Posterior cingulate gyrus (tissue), 11 donors: ENCODE measurements at places on chromosomes 5 and 9.

DNA sequence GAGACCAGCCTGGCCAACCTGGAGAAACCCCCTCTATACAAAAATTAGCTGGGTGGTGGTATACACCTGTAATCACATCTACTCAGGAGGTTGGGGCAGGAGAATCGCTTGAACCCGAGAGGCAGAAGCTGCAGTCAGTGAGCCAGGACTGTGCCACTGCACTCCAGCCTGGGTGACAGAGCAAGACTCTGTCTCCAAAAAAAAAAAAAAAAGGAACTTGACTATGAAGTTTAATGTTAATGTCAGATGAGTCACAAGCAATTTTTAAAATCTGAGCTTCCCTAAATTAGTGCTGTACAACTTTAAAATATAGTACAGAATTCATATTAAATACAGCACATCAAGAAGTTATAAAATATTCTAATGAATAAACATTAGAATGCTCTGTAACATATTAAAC lies 1.5 kb downstream of the MEIKIN start:
- no peak for DNase-seq

GRCh38 chr9:116027096-116027495 lies 126.5 kb upstream of the PAPPA start:
- no peak for DNase-seq

GRCh38 chr9:89461265-89461664 lies 36.6 kb downstream of the SEMA4D start:
- DNase-seq: no peak

GRCh38 chr5:128300181-128300580 lies 216.6 kb downstream of the SLC12A2 start:
- DNase-seq: no peak

DNA sequence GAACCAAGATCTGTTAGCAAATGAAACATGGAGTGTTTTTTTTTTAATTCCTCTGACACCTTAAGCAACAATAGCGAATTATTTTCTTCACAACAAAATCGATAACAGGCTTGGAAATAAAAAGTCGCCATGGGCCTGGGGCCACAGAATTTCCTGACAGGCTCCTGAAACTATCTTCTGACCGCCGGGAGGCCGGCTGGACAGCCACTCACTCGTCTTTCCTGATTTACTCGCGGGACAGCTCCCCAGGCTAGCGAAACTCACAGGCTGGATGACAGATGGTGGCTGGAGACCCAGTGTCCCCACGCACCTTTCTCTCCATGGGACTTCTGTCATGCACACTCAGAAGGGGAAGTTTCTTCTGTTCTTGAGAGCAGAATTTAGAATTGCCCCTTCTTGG lies 143.3 kb upstream of the IRX2 start:
- DNase-seq: no peak

- no peak for DNase-seq
Measured at GRCh38 chr5:57666582-57666981, 184.0 kb upstream of the ACTBL2 start.

- DNase-seq: no peak
Measured at GRCh38 chr5:59660737-59661136, 232.8 kb downstream of the PDE4D start.

- no peak for DNase-seq
Measured at GRCh38 chr9:116475201-116475600, 211.9 kb upstream of the TRIM32 start.

- no peak for DNase-seq
Measured at GRCh38 chr5:174612686-174613085, 111.7 kb upstream of the MSX2 start.

- DNase-seq: no peak
Measured at GRCh38 chr5:146051678-146052077, 53.7 kb downstream of the PLAC8L1 start.

- DNase-seq: no peak
Measured at GRCh38 chr5:13708432-13708831, 236.1 kb downstream of the DNAH5 start.

DNA sequence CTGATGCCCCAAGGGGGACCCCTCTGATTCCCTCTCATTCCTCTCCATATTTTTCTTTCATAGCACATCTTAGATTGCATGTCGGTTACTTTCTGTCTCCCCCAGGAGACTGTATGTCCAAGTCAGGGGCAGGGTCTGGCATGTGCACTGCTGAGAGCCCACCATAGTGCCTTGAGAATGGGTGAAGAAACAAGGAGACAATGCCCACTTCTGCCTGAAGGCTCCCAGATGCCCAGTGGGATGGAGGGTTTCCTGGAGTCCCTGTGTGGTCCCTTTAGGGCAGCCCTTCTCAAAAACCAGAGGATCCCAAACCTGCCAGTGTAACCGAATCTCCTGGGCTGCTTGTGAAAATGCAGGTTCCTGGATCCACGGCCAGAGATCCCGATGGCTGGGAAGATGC lies 126.5 kb upstream of the LARP1 start:
- no peak for DNase-seq

- no peak for DNase-seq
Measured at GRCh38 chr5:149782018-149782894, 52.1 kb downstream of the PPARGC1B start.

GRCh38 chr9:71878327-71879274 lies 32.4 kb downstream of the ABHD17B start:
- DNase-seq: no peak

DNA sequence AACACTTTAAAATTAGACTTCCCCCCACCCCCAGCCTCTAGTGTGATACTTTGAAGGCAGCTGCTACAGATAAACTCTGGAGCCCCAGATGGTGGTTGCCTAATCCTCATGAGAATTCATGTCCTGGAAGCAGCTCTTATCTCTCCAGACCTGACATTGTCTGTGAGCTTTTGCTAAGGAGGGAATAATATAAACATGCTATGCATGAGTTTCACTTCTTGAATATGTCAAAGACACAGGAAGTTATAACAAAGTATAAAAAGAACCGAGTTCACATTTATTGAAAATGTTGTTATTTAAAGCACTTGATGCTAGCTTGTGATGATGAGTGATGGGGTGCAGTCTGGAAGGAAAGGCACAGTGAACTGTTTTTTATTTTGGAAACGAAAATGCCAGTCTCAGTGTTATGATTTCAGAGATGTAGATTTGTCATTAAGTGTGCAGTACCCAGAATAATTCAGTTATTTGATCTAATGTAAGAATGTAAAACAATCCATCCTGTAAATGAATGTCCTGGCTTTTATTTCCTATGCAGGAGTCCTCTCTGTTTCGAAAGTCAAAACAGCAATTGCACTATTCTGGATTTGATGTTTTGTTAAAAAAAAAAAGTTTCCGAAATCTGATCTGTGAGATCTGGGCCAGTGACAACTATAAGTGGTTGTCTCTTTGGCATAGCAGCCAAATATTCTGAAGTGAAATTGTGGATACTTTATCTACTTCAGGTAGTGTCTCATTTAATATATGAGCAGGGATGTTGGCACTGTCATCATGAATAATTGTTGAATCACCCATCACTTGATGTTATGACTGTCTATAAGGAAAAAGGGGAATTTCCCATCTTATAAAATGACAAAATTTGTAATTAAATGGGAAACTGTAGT lies 77.0 kb downstream of the ZCCHC7 start:
- no peak for DNase-seq

- no peak for DNase-seq
Measured at GRCh38 chr9:121268851-121269641, 1.1 kb downstream of the GSN start.

GRCh38 chr9:101371813-101372212 lies 13.0 kb downstream of the BAAT start:
- DNase-seq: no peak

DNA sequence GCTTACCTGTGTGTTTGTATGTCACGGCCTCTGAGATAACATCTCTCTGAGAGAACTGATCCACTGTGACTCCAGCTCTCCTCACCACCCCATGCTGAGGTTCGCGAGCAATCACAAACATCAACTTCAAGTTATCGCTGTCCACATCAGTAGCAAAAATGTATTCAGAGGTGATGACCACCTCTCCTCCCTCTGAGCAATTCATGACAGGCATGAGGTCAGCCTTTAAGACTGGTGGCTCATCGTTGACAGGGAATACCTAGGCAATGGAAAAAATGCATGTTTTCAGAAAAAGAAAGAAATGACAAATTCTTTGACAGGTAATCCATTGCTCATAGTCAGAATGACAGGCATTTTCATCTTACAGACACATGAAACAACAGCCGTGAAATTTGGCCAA lies 90.3 kb upstream of the CER1 start:
- no peak for DNase-seq

DNA sequence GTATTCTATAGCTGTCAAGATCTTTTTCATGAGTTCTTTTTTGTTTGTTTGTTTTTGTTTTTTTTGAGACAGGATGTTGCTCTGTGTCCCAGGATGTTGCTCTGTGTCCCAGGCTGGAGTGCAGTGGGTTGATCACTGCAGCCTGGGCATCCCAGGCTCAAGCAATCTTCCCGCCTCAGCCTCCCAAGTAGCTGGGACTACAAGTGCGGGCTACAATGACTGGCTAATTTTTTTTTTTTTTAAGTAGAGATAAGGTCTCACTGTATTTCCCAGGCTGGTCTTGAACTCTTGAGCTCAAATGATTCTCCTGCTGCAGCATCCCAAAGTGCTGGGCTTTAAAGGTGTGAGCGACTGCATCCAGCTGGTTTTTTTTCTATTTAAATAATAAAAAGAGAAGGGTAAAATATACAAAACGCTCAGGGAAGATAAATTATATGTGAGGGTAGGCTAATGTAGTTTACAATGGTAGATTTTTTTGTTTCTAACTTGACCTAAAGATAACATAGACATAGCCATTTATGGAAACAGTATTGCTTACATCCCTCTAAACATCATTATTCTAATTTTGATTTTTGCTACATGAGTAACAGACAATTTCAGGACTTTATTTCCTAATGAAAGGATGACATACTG lies 21.9 kb downstream of the ERBIN start:
- no peak for DNase-seq

GRCh38 chr5:11052871-11053270 lies 291.8 kb upstream of the DAP start:
- no peak for DNase-seq

- DNase-seq: no peak
Measured at GRCh38 chr9:123508048-123508447, 152.1 kb downstream of the CRB2 start.

GRCh38 chr9:18074041-18074440 lies 399.9 kb upstream of the ADAMTSL1 start:
- no peak for DNase-seq

GRCh38 chr5:69160651-69161050 lies 6.3 kb upstream of the CCNB1 start:
- no peak for DNase-seq

DNA sequence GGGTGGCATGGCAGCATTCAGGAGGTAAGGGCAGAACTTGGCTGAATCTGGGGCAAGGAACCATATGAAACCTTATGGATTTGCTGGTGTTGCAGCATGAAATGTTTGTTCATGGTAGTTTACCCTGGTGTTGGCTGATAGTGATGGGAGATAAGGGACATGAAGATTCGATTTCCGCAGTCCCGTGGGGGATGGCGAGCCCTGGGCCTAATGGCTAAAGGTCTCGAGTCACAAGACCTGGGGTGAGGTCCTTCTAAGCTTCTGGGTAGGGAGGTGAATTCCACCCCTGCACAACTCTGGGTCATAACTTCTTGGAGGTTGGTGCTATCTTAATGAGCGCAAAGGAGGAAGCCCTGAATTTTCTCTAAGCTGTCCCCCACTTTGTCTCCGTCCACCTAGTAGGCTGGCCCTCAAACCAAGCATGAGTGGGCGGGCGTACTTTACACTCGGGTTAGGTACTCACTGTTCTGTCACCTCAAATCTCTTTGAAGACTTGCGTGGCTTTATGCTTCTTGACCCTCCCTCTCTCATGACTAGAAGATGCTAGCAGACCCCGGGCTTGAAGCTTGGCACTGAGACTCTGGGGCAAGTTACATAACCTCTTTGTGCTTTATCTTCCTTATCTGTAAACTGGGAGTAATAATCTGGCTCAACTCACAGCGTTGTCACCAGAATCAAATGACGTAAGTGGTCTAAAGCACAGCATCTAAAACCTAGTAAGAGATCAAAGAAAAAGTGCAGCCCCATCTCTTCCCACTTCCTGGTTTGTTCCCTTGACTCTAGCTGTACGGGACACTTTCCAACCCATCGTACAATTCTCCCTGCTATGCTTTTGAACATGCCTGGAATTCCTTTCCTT lies 72.5 kb downstream of the BASP1 start:
- DNase-seq: no peak

DNA sequence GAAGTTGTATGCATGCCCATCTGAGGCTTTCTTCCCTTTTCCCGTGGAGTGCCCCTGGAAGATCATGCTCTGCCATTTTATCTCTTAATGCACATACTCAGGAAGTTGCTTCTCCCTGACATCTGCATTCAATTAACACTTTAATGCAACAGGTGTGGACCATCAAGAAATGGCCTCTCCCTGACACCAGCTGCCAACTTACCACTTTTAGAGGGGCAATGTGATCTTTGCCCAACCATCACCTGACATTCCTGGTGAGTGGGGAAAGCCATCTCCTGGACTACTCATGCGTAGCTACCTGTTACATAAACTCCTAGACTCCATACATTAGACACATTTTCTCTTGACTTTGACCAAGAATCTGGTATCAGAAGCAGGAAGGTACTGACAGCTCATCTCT lies 1450.4 kb upstream of the CDH9 start:
- DNase-seq: no peak

DNA sequence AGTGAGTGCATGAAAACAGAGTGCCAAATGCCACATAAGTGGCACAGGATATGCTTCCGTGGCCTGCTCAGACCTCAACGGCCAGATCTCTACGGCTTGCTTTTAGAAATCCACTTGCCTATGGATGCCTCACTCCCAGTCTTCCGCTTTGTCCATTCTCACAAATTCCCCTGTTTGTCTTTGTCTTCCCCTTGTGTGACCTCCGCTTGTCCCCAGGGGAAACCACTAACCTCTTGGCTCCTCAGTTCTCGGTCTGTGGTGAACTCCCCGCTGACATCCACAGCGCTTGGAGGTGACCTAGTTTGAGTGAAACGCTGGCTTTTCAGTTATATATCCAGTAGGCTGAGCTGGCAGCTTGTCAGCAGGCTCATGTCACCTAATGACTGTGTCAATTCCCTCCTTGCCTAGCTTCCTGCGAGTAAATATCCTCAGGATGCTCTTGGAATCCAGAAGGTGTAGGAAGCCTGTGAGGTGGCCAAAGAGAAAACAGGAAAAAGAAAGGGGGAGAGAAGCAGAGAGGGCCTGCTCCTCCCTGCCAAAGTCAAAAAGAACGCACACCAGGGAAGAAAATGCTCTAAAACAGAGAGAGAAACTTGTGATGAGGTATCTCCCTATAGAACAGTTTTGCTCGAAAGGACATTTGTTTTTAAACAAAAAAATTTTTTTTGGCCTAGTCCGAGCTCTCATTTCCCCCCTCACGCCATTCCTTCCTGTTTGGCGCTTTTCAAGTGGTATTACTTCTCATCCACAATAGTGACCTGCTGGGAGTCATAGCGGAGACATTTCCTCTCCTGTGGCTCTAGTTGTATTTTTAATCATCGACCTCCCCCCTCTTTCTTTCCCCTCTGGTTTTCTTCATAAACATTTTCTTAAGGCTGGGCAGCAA lies 101.6 kb upstream of the SPRY4 start:
- DNase-seq: no peak
